RPMI7951 (cell line): ENCODE measurements at places on chromosomes 5 and 9. TPM values are rescaled to one million over a fixed set of nuclear protein-coding genes. Genes with fewer than 3 reads are reported as not detected.

- peak; percentile 82 for DNase-seq
Observed at GRCh38 chr5:130529511-130530485, 625.5 kb downstream of the CHSY3 start.

GRCh38 chr5:41243558-41243957, 30.2 kb upstream of the C6 start:
- no peak for DNase-seq

GRCh38 chr5:88727705-88728313, 155.2 kb downstream of the MEF2C start:
- peak; percentile 11 for DNase-seq

DNA sequence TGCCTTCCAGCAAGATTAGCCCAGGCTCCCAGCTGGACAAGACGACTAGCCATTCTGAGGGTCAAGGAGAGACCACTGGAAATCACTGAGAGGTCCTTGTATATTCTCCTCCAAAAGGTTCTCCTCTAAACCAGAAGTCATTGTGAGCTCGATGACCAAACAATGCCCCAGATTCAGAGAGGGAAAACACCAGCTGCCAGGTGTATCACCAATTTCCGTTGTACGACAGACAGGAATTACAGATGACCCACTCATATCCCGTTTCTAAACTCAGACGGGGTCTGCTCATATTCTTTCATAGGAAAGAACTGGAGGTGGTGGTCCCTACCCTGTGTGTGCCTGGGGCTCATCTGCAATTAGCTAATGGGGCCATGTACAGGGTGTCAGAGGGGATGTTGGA, 14.2 kb downstream of the FAXDC2 start:
- DNase-seq, result no peak

- DNase-seq, result no peak
Observed at GRCh38 chr9:72902268-72902667, 50.6 kb downstream of the ALDH1A1 start.

- peak; percentile 46 for DNase-seq
Observed at GRCh38 chr9:120702075-120702474, 12.2 kb downstream of the MEGF9 start.

GRCh38 chr9:115443890-115444289, 325.9 kb upstream of the TNC start:
- no peak for DNase-seq

DNA sequence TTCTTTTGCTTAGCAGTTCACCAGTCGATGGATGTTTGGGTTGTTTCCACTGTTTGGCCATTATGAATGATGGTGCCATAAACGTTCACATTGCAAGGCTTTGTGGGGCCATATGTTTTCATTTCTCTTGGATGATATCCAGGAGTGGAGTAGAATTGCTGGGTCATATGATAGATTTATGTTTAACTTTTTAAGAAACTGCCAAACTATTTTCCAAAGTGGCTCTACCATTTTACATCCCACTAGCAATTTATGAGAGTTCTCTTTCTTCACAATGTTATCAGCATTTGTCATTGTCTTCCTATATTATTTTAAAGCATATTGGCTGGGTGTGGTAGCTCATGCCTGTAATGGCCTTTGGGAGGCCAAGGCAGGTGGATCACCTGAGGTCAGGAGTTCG, 5.2 kb downstream of the GPR107 start:
- DNase-seq, result no peak

DNA sequence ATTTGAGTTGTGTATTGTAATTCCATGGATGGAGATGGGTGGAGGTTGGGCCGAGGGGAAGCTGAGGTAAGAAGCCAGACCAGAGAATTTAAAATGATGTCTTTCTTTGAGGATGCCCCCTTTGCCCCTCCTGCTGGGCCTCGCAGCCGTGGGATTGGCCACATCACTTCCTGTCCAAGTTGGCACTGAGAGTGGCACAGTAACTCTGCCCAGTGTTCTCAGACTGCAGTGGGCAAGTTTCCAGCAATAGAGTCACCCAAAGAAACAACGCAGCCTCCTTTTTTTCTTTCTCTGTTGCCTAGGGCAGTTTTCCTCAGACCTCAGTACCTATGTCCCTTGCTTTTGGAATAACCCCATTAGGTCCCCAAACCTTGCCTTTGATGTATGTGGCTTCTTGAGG, 306.6 kb upstream of the DMRT1 start:
- DNase-seq, result peak; percentile 2

DNA sequence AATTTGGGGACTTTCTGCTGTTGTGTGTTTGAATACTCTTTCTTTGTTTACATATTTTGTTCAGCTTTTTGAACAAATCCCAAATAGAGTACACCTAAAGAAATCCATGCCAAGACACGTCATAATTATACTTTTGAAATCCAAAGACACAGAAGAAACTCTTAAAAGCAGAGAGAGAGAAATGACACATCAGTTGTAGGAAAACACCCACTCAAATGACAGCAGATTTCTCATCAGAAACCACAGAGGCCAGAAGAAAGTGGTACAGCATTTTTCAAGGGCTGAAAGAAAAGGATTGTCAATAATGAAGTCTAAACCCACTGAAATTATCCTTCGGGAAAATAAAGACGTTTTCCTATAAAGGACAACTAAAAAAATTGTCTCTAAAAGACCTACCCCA, 378.6 kb downstream of the GADD45G start:
- no peak for DNase-seq

DNA sequence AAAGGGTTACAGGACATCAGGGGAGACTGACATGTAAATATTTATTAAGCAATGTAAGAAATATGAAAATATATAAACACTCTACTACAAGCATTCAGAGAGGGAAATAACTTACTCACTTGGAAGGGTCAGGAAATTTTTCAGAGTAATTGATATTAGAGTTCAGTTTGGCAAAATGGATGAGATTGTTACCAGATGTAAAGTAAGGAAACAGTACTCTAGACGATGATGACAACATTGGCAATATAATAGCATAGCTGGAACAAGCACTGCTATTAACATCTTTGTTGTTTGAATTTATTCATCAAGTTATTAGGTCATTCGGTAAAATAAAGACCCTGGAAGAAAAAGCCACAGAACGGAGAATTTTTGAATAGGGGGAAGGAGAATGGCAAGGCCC, 49.1 kb downstream of the GNA14 start:
- DNase-seq, result no peak

GRCh38 chr9:34171753-34172535, 6.9 kb upstream of the UBAP1 start:
- DNase-seq, result no peak

DNA sequence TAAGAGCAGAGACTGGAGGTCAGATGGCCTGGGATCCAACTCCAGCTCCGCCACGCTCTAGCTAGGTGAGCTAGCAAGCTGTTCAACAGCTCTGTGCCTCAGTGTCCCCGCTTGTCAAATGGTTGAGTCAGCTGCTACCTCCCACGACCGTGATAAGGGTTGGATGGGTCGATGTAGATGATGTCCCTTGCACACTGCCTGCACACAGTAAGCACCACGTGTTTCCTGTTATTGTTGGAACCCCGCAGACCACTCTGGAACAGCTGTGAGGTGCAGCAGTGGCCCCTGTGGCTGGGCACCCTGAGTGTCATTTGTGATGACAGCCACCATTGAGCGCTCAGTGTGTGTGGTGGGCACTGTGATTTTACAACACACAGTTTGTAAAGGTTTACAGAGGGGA, 54.0 kb upstream of the CTSL start:
- no peak for DNase-seq

- no peak for DNase-seq
Observed at GRCh38 chr9:109907810-109908458, 127.9 kb downstream of the PALM2AKAP2 start.

DNA sequence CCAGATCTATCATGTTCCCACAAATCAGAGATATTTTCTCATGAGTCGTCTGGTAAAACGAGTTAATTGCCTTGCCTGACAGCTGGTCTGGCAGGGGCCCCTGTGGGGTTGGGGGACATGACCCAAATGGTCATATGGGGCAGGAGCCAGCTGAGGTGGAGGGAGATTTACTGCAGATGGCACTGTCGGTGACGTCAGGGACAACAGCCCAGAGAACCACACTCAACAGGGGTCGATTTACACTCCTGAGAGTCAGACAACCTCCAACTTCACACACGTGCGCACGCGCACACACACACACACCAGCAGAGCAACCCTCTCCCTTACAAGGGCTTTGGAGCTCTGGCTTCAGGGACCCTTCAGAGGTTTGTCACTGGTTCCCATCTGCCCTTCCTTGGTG, 23.4 kb upstream of the GABRP start:
- no peak for DNase-seq

GRCh38 chr5:172245046-172245445, 38.5 kb downstream of the UBTD2 start:
- DNase-seq, result no peak

DNA sequence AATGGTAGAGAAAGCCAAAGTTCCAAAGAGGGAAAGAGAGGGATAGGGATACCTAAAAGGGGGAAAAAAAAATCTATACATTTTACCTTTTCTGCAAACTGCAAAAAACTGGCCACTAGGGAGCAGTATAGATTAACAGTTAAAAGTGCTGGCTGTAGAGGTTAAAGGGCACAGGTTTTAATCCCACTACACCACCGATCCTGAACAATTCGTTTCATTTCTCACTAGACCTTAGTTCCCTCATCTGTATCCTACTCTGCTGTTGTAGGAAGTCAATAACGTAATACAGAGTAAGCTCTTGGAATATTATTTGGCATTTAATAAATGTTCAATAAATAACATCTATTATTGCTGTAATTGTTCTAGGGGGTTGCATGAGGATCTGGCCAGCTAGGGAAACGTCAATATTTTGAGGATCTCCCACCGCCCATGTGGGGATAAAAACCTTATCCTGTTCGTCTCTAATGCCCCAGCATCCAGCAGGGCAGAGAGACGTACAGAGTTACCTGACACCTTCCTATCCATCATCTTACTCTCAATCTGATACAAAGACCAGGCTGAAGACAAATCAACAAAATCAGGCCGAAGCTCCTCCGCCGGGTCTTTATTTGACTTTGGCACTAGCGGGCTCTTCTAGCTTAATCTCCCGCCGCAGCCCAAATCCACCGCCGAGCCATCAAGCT, 757 bp downstream of the CDC26 start:
- peak; percentile 57 for DNase-seq

DNA sequence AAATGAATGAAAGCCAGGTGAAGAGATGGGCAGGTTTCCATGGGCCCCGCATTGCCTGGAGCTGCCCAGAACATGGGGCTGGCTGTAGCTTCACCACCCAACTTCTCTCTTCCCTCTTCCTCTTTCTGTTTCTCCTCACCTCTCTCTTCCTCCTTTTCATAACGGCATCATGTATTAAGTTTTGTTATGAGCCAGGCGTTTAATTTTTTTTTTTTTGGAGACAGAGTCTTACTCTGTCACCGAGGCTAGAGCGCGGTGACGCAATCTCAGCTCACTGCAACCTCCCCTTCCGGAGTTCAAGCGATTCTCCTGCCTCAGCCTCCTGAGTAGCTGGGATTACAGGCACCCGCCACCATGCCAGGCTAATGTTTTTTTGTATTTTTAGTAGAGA, 13.0 kb upstream of the SPINK4 start:
- DNase-seq, result no peak

DNA sequence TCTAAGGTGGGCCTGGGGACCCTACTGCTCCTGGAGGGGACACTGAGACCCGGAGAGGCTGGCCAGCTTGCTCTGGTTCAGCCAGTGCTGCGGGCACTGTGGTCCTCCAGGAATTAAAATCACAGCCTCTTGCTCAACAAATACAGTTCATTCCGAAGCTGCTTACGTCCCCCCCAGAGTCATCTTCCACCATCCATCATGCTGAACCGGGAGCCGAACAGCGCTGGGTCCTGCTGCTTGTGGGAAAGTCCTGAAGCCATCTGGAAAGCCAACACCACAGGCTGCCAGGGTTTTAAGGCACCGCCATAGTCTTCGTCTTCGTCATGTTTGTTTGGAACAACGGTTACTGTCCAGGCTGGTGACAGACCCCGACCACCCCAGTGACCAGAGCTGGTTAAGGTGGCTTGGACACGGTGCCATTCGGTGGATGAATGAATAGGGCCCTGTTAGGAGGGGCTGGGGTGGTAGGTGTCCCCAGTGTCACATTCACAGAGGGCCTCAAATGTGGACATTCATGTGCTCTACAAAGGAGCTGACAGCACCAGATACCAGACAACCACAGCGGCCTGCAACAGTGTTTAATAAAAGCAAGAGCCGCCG, 81.6 kb upstream of the PHYKPL start:
- no peak for DNase-seq

GRCh38 chr5:55218967-55219366, 8.1 kb downstream of the MCIDAS start:
- DNase-seq, result no peak

DNA sequence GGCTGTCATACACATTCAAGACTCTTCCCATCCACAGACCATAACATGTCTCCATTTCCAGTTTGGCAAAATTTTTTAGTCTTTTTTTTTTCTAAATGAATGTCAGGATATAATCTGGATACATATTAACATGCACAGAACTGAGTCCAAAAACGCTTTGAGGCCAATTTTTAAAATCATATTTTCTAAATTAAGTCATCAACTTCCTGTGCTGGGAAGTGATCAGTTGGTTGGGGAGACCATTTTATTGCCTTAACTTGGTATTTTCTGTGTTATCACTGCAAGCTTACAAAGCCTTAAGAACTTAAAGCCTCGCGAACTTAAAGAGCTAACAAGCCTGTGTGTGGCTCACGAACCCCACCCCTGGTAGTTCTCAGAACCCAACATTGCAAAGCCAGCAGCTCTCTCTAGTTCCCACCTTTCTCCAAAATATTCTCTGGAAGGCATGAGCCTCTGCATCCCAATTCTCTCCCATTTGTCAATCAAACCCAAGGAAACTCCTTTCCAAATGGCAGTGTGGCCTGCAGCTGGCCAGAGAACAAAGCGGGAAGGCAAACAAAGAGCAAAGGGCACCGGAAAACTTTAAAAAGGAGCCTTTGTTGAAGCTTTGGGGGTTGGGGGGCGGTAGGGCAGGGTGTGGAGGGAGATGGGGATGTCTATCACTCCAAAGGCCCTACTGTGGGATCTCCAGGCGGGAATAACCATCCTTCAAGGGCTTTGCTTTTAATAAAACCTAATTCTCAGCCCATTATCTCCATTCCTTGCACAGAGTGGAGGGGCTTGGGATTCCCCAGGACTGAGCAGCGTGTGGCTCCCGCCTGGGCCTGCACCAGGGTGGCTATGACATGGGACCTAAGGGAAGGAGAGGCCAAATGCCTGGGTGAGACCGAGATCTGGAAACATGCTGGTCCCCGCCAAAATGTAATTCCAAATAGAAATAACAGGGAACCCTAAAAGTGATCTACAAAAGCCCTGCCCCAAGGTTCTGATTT, 65.0 kb downstream of the ROR2 start:
- DNase-seq, result no peak

The GPRIN1 gene
- 4.9 and 6.2 TPM in 2 replicates for total RNA-seq

The SPATA31A6 gene
- not detected in 2 replicates for total RNA-seq

The TSTD2 gene
- total RNA-seq, result 14.1 and 14.5 TPM in 2 replicates

The ZNF608 gene
- total RNA-seq, result 15.9 TPM in 2 replicates

The COL23A1 gene
- 0.12 and 0.39 TPM in 2 replicates for total RNA-seq

The OR1B1 gene
- total RNA-seq, result not detected in 2 replicates

The CCDC69 gene
- total RNA-seq, result 0.78 and 1.3 TPM in 2 replicates

The TEK gene
- not detected in 2 replicates for total RNA-seq

The CAMK2A gene
- total RNA-seq, result 0.60 and 1.1 TPM in 2 replicates

The FAM169A gene
- total RNA-seq, result 0.36 and 0.39 TPM in 2 replicates

The GALNT12 gene
- total RNA-seq, result 3.2 and 4.6 TPM in 2 replicates

The OR13C3 gene
- not detected in 2 replicates for total RNA-seq

The CCDC152 gene
- 0.60 and 0.78 TPM in 2 replicates for total RNA-seq

The GABBR2 gene
- total RNA-seq, result not detected in 2 replicates

The DNAI1 gene
- not detected in 2 replicates for total RNA-seq

The PBX3 gene
- total RNA-seq, result 22.0 and 25.4 TPM in 2 replicates
